ENCODE measurements at places on chromosomes 16 and 17. TPM values are rescaled to one million over a fixed set of nuclear protein-coding genes. Genes with fewer than 3 reads are reported as not detected.

TRAF4 gene
- 27.9 TPM for total RNA-seq

TBC1D28 gene
- not detected for total RNA-seq

RCVRN gene
- not detected for total RNA-seq

PRDM7 gene
- total RNA-seq = not detected

SLC13A2 gene
- not detected for total RNA-seq

CD300LF gene
- total RNA-seq = not detected

ETV4 gene
- total RNA-seq = 15.6 TPM

DBNDD1 gene
- total RNA-seq = 34.3 TPM

KRT39 gene
- not detected for total RNA-seq

PRM3 gene
- total RNA-seq = not detected

OR1E2 gene
- not detected for total RNA-seq

PCYT2 gene
- total RNA-seq = 30.1 TPM

HOXB8 gene
- total RNA-seq = 2.9 TPM

FBXW10B gene
- 0.22 TPM for total RNA-seq

PDPR gene
- 24.9 TPM for total RNA-seq

ARHGAP23 gene
- 96.5 TPM for total RNA-seq

LDHD gene
- 0.80 TPM for total RNA-seq

FAM20A gene
- total RNA-seq = under 0.01 TPM

PPL gene
- 0.14 TPM for total RNA-seq

ASPA gene
- total RNA-seq = not detected

CACNG5 gene
- total RNA-seq = not detected

SLX1A gene
- total RNA-seq = 46.3 TPM

AHSP gene
- not detected for total RNA-seq

DYNLL2 gene
- total RNA-seq = 12.9 TPM

CHD9NB gene
- total RNA-seq = 1.5 TPM

CHST4 gene
- not detected for total RNA-seq

SLC47A1 gene
- 8.6 TPM for total RNA-seq

ALOX15B gene
- total RNA-seq = not detected

SYCE1L gene
- 1.9 TPM for total RNA-seq

TTLL6 gene
- total RNA-seq = not detected

WIPI1 gene
- total RNA-seq = 47.3 TPM

SDK2 gene
- total RNA-seq = not detected

PDF gene
- total RNA-seq = 11.7 TPM

NPTX1 gene
- not detected for total RNA-seq

VAT1L gene
- 2.4 TPM for total RNA-seq

B3GNT9 gene
- total RNA-seq = 4.3 TPM

USP6 gene
- under 0.01 TPM for total RNA-seq

TNP2 gene
- total RNA-seq = not detected

CFAP119 gene
- total RNA-seq = 1.5 TPM
